ENCODE measurements at places on chromosomes 2 and 18.

DNA sequence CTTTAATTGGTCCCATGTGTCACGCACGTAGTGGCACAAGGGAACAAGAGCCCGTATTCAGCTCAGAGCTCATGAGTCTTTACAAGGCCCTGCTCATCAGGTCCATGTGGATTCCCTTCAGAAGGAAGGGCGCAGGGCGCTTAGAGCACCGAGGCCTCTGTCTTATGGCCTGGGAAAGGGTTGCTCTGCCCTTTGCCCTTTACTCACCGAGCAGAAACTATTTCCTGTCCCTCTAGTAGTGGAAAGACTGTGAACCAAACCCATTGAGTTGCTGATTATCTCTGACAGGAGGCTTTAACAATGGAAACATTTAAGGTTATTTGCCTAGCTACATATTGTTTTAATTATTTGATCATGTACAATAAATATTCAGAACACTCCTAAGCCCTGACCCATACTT, 102.0 kb upstream of the ACAA2 start:
- DNase-seq = no peak

DNA sequence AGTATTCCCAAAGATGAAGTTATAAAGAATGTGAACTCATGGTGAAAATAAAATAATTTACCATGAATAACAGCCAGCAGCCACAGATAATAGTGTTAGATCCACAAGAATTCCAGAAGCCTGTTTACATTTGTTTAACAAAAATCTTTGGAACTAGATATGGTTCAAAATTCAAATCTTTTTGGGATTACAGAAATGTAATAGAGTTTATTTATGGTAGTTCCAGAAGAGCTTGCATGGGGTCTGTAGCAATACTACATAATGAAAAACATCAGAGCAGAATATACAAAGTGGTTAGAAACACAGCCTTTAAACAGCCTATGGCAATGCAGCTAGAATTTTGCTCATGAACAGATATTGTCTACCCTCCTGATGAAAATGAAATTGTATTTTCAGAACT, 179.1 kb downstream of the RDH14 start:
- DNase-seq = no peak

- DNase-seq = no peak
Observed at GRCh38 chr2:86003967-86004366, 101.7 kb downstream of the POLR1A start.

DNA sequence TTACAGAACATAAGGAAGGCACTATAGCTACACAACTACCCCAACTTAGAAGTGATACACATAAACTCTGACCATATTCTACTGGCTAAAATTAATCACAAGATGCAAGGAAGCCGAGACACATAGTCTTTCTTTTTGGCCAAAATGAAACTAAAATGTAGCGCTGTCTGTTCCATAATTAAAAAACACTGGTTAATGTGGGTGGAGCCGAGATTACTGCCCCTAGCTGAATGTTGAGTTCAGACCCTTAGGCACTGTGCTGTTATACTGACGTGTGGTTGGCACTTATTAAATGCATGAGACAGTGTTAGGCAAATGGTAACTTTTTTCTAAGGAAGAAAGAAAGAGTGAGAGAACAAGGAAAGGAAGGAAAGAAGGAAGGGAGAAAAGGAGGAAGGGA, 254.6 kb upstream of the RND3 start:
- DNase-seq = no peak

- DNase-seq = no peak
Observed at GRCh38 chr18:56967035-56967434, 179.9 kb upstream of the BOD1L2 start.

DNA sequence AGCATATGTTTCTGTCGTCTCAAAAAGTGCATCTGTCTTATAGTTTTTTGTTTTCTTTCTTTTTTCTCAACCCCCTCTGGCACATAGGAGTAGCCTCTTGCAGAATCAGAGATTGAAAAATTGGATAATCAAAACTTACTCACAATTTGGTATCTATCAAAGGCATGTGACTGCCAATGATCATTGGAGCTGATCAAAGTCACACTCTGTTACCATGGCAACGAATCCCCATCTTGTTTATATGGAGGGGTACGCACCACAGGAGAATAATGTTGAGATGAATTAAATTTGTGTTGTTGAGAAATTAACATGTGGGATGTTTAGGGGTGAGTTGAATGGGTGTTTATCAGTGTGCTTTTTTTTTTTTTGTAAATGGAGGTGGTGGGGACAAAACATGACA, 458.3 kb upstream of the FANCL start:
- no peak for DNase-seq

DNA sequence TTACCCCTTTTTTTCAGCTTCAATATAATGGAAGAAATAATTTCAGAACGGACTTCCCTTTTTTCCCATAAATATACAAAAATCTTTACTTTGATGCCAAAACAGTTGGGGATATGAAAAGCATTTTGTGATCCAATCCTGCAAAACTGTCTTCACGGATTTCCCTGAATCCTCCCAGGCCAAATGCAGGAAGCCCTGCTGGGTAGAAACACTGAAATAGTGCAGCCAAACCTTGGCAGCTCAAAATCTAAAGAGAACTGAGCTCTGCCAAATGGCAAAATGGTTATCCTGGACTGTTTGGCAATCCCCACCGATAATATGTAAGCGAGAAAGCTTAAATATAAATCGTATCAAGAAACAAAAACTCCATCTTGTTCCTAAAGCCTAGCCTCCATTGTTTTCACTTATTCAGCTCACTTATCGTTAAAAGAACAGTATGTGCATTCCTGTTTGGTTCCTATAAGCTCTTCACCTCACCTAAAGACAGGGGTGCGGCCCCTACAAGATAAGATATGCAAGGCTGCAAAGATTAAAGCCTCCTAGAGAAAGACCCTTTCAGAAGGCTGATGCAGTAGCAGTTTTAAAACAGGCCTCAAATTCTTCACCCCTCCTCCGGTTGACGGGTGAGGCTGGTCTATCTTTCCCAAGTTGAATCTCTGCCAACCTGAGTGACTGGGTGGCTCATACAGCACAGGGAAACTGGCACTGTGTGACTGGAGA, 48.6 kb downstream of the LAMA1 start:
- no peak for DNase-seq

DNA sequence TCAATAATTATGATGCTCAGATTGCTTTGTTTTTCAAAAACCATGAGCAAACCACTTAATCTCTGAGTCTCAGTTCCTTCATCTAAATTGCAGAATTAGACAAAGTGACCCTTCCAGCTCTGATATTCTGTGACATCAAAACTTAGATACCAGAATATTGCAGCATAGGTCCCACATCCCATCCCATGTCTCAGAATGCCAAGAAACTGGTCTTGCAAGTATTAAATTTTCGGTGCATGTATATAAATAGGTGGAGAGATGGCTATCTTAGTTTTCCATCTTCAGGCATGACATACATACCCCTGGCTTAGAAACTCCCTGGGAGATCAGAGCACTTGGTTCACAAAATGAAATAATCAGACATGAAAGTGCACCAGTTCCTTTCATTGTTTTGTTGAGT, 39.8 kb downstream of the WDR75 start:
- DNase-seq = no peak

- peak; percentile 81 for DNase-seq
Observed at GRCh38 chr2:218781691-218782527, at the start of gene CYP27A1. Gene CYP27A1 (plus strand): TSS chr2:218782147. CDS start chr2:218782183, 36 bp downstream.

- DNase-seq = no peak
Observed at GRCh38 chr2:98913916-98914712, 21.9 kb downstream of the CRACDL start.

- DNase-seq = no peak
Observed at GRCh38 chr18:62610701-62611411, 88.0 kb downstream of the ZCCHC2 start.

Measured in Peyer's patch (tissue), 4 donors.